ENCODE measurements at places on chromosomes 6 and 20.

- DNase-seq, result no peak
These were observed 841.6 kb upstream of the GJE1 start for GRCh38 chr6:141290941-141291721.

DNA sequence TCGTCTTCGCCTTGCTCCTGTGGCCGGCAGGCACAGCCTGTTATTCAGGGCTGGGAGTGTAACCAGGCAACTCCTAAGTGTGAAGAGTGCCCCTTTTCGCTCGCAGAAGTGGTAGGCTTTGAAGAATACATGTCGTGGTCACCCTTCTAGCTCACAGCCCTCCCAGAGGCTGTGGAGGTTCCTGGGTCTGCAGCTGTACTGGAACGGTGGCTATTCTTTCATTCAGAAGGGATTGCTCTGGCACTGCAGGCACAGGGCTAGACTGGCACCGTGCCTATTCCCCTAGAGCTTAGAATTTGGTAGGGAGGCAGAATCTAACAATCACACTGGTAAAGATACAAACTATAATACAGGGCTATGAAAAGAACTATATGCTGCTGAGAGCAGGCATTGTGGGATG, 1.1 kb upstream of the SRSF12 start:
- DNase-seq, result no peak

DNA sequence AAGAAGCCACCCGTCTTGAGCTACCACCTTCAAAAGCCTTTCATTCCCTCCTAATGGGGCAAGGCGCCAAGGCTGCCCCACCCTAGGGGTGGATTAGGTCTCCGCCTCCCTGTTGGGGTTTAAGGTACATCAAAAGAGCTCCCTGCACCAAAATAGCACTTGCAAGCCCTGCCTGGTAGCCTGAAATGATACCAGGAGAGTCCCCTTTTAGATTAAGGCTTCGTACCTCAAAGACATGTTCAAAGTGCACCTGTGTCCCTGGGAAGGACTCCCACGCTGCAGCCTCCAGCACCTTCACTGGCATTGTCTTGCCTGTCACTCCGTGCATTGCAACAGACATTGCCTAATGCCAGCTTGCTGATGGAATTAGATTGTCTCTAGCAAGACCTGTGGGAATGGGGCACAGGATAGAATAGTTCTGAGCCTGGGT, 15.7 kb upstream of the CDKN1A start:
- DNase-seq, result no peak

GRCh38 chr6:79076160-79076559, 1.9 kb downstream of the PHIP start:
- peak; percentile 43 for DNase-seq

DNA sequence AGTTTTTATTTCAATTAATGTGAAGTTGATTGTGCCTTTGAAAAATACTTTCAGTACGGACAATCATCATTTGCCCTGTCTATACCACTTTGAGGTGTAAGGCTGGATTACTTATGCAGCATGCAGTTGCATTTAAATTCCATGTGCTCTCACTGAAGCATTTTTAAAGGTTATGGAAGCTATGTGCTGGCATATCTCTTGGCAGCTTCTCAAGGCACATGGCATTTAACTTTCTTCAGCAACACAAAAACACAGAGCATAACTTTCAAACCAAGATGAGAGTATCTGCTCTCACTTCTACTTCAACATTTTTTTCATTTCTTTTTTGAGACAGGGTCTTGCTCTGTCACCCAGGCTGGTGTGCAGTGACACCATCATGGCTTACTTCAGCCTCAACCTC, 360.6 kb upstream of the RUNX2 start:
- peak; percentile 24 for DNase-seq

GRCh38 chr6:105346052-105346451, 56.8 kb downstream of the PREP start:
- DNase-seq, result peak; percentile 79

DNA sequence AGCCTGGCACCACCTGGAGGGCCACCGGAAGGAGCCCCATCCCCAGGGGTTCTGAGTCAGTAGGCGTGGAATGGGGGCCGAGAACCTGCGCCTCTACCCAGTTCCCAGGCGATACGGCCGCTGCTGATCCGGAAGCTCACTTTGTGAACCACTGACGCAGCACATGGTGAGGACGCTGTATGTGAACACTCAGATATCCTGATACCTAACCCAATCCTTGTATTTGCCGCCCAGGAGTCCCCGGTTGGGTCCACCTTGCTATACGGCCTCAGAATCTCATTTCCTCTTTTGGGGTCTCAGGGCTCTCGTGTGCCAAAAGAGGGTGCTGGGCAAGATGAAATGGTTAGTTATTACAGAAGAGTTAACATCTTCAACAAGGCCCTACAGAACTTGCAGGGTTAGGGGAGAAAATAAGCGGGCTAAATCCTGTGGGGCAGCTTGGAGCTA, 604 bp upstream of the RAB5IF start:
- no peak for DNase-seq

- DNase-seq, result no peak
These were observed 368.4 kb upstream of the MAP3K7 start for GRCh38 chr6:90955246-90955645.

- DNase-seq, result no peak
These were observed 13.5 kb downstream of the NCOA7 start for GRCh38 chr6:125804264-125804663.

GRCh38 chr6:29499704-29500103, 11.9 kb upstream of the MAS1L start:
- DNase-seq, result no peak

GRCh38 chr6:38564301-38564700, 75.4 kb downstream of the BTBD9 start:
- no peak for DNase-seq

- DNase-seq, result no peak
These were observed 303.6 kb upstream of the SLC35B3 start for GRCh38 chr6:8738951-8739350.
